ENCODE measurements at places on chromosomes 16 and 17.

DNA sequence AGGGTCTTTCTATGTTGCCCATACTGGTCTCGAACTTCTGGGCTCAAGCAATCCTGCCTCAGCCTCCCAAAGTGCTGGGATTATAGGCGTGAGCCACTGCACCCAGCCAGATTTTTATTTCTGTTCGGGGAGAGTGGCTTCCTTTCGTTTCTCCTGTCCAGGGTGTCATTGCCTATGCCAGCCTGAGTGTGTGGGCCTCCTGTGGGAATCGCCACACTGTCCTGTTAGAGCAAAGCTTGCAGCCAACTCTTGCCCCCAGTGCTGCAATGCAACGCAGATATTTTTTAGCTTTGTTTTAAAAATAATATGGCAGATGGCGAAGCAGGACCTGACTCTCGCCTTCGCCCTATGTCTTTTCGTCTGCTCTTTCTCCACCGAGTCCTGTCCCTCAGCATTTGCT, 395.0 kb downstream of the SNX29 start:
- no peak for DNase-seq

- no peak for DNase-seq
Measured at GRCh38 chr16:21218153-21218552, 6.8 kb upstream of the ZP2 start.

- DNase-seq, result no peak
Measured at GRCh38 chr16:57152096-57153093, 33.4 kb downstream of the PSME3IP1 start.

GRCh38 chr17:48514477-48514876, 16.3 kb downstream of the HOXB1 start:
- no peak for DNase-seq

DNA sequence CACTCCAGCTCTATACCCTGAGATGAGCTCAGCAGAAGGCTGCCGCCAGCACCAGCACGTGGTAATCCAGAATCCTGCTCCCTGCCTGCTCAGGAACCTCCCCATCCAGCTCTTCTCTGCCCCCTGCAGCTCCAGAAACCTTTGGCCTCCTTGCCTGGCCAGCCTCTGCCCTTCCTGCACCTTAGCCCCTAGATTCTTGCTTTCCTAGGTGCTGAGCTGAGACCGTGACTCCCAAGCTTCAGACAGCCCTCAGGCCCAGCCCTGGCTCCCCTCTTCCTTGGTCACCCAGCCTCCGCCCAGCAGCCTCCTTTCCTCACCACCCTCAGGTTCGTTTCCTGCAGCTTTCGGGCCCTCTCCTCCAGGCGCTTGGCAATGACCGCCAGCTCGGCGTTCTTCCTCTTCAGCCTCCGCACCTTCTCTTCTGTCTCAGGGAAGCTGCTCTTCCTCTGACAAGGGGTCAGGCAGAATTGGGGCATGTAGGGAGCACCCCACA, 2.6 kb downstream of the TSPOAP1 start:
- no peak for DNase-seq

DNA sequence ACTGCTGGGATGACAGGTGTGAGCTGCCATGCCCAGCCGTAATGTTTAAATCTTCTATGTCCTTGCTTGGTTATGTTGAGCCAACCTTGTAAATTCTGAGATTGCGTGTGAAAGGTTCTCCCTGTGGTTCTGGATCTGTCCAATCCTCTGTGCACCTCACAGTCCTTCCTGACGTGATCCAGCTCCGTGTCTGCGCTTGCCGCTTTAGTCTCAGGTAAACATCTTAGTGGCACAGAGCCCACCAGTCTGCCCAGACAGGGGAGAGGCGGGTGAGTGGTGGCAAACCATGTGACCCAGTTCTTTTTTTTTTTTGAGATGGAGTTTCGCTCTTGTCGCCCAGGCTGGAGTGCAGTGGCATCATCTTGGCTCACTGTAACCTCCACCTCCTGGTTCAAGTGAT, 13.9 kb downstream of the SLC25A10 start:
- no peak for DNase-seq

DNA sequence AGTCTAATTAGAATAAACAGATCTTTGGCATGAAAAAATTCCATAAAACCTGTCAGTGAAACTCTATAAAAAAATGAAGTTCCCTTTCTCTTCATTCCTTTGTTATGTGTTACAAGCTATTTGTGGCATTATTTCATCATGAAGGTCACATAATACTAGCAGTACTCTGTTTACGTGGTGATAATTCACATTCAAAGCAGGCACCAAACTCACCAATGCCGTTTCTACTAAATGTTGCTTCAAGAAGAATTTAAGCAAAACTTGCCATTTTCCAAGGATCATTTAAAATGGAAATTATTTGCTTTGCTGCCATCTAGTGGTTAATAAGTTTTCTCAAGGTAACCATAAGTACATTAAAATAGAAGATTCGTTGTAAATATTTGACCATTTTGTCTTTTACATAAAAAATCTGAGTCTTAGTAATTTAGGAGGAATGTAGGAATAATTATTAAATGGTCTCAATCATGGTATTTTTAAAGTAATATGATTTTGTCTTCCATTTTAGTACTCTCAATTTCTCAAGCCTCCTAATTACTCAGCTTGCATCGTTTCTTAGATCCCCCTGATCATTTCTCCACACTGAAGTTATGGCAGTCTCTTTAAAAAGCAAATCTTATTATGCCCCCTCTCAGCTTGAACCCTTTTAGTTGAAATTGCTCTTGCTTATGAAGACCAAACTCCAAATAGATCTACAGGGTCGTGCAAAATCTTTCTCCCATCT, 80.8 kb downstream of the OMG start:
- no peak for DNase-seq

DNA sequence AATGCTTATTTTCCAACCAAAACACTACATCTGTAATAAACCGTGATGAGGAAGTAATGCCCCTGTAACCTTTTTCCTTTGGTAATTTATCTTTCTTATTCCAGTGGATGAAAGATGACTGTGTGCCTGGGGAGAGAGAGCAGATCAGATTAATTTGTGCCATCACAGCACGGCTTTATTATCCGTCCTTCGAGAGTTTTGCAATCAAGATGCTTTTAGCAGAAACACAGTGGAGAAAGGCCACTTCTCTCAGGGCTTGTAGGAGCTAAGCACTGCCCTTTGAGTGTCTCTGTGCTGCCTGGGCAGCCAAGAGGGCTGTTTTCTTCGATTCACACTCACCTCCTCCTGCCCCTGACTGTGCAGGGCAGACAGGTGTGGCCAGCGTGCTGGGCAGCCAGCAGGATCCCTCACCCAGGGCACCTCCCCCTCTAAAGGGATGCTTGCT, 190.2 kb downstream of the PRKCA start:
- no peak for DNase-seq
